ENCODE measurements at places on chromosomes 7 and 10.

DNA sequence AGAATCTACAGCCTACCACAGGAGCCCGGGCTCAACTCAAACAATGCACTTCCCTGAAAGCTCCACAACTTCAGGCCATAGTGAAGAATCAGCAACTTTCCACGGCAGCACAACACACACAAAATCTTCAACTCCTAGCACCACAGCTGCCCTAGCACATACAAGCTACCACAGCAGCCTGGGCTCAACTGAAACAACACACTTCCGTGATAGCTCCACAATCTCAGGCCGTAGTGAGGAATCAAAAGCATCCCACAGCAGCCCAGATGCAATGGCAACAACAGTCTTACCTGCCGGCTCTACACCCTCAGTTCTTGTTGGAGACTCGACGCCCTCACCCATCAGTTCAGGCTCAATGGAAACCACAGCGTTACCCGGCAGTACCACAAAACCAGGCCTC lies 22.3 kb downstream of the MUC12 start:
- DNase-seq: no peak

- no peak for DNase-seq
Observed at GRCh38 chr10:680146-680545, 9.3 kb downstream of the DIP2C start.

- no peak for DNase-seq
Observed at GRCh38 chr10:58909881-58910280, 266.6 kb upstream of the PHYHIPL start.

DNA sequence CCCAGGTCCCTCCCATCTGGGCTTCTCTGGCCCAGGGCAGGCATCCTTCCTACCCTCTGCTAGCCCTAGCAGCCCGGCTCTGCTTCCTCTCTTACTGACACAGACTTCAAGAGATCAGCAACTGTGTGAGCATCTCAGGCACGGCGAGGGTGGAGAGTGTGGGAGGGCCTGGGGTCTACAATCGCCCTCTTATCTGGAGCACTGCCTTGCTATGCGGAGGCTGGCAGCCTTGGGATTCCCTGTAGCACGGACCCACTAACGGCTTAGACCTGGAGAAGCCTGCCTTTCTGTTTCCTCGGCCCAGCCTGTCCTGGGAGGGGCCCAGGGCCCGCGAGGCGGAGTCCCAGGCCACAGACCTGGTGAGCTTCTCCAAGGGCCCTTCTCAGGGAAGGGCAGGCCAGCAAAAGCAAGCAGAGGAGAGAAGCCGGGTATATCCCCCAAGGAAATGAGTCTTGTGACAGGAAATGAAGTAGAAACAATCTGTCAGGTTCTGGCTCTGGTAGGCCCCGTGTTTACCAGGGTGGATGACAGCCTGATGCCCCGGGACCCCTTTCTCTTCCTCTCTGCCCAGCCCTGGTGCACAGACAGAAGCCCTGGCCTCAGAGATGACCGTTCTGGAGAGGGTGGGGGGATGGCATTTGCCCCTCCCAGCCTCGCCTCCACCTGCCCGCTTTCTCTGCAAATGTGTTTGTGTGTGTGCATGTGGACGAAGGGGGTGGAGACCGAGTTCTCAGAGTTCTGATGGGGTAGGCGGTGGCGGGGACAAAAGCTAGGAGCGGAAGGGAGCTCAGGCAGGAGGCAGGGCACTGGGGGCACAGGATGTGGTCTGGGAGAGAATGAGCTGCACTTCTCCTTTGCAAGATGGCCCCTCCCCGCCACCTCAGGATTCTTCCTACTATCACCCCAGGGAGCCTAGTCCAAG lies 2.5 kb downstream of the LRCH4 start:
- DNase-seq: peak; percentile 67

DNA sequence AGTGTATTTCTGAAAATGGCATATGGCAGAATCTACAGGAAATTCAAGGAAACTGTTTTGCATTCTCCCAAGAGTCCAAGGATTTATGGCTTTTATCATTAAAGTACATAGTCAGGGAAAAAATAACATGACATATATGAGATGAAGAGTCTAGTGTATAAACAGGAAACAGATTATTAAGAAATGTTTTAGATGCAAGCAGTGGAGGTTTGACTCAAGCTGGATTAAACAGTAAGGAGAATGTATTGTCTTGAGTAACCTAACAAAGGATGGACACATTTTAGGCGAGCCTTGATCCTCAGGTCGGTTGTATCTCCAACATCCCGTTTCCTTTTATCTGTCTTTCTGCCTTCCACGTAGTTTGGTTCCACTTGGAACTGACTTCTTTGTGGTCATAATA lies 17.9 kb downstream of the OR6B1 start:
- no peak for DNase-seq

- no peak for DNase-seq
Observed at GRCh38 chr10:15238555-15239335, 70.3 kb upstream of the NMT2 start.

- no peak for DNase-seq
Observed at GRCh38 chr7:95905167-95905566, 132.8 kb downstream of the DYNC1I1 start.

DNA sequence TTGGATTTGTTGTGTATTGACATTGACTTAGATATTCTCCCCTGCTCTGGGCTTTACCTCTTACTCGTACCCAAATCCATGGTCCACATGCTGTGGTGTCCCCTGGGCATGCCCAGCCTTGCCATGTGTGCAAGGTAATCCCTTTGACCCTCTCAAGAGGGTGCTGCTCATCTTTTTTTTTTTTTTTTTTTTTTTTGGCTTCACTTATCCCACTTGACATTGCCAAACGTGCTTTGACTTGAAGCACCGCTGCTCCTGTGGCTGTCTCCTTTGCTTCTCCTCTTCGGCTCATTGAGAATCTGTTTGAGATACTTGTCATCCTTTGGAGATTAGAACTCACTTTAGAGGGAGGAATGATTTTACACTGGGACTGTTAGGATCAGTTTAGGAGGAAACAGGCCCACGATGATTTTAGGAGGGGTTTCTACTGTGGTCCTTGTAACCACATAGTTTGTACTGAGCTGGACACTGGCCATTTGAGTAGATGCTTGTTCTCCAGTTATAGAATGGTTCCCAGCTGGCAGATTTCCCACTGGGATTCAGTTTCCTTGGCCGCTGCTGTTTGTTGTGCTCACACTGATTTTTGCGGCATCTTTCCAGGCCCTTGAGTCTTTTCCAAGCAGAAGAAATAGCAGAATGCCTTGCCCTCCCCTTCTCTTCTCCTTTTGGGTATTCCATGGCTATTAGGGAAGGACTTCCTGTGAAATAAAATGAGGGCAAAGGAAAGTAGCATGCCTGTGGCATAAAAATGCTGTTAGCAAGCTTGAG lies 184.8 kb downstream of the AUTS2 start:
- no peak for DNase-seq

- no peak for DNase-seq
Observed at GRCh38 chr7:80459776-80460510, 51.9 kb downstream of the GNAT3 start.

GRCh38 chr7:42689626-42690025 lies 222.2 kb downstream of the C7orf25 start:
- no peak for DNase-seq

GRCh38 chr10:58994226-58995057 lies 182.0 kb upstream of the PHYHIPL start:
- no peak for DNase-seq

Data from CD4-positive, alpha-beta T cell treated with Interleukin-12 subunit alpha and Interleukin-12 subunit beta, for 1 hour (primary cell).